Activated naive CD4-positive, alpha-beta T cell (primary cell): ENCODE measurements at places on chromosomes 5 and 9.

GRCh38 chr5:171369056-171369455, 18.6 kb upstream of the NPM1 start:
- DNase-seq = no peak

DNA sequence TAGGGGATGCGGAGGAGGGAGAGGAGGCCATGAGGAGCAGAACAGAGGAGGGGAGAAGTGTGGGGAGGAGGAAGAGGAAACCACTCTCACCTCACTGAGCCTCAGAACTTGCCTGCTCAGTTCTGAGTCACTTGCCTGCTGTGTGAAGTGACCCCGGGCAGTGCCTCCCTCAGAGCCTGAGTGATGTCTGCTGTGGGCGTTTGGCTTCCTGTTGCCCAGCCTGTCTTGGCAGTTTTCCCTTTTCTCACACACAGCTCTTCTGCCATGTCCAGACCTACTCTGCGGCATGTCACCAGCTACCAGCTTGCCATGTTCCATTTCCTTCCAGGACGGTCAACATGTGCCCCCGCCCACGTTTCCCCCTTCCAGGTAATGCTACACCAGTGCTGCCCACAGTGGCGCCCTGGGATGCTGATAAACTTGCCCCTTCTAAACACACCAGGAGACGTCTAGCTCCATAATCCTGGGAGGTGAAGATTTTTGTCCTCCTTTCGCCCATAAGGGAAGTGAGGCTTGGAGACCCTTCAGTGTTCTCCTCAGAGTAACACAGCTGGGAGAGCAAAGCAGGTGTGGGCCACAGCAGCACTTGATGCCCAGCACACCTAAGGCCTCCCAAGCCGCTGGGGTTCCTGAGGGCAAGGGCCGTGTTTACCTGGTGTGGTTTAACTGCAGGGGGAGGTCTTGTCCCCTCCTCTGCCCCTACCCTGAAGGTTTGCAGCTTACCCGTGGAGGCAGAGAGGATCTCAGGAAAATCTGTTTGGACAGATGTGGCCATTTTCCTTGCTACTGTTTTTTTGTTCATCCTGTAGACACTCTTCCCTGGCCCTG, 63.8 kb upstream of the RNF130 start:
- no peak for DNase-seq

GRCh38 chr5:143390941-143391340, 12.5 kb downstream of the NR3C1 start:
- DNase-seq = no peak

DNA sequence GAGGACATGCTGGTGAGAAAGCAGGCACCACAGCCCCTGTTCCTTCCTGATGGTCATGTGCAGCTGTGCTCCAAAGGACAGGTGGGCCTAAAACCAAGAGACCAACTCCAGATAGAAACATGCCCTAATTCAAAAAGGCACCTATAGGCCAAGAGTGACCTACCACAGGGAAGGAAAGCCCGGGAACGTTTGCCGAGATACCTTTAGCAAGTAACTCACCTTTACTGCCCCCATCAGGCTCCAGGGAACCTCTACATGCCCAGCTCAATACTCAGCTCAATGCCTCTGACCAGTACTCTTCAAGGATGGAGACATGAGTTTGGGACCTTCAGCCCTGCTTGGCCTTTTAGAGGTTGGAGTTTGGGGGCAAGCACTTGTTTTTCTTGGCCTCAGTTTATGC, 172.8 kb upstream of the FSTL4 start:
- no peak for DNase-seq
